Activated T-helper 17 cell treated with anti-CD3 and anti-CD28 coated beads, Interleukin-2, amount 50 U/mL, for 72 hours (primary cell): ENCODE measurements at places on chromosomes 4 and X. TPM values are rescaled to one million over a fixed set of nuclear protein-coding genes. Genes with fewer than 3 reads are reported as not detected.
A peak's percentile ranks its signal among the peaks of the same experiment; 100 is the strongest.

- ATAC-seq, result no peak
- H3K27ac ChIP-seq, result no peak within 1 kb of the TSS
- H3K27me3 ChIP-seq, result peaks cover 17% of the 10 kb centered on the region
- no peaks in the 10 kb centered on the region for H3K36me3 ChIP-seq
Observed at GRCh38 chr4:158172261-158173258, at the start of gene GASK1B. Gene GASK1B (minus strand): TSS chr4:158173025. CDS start chr4:158171375, 1,650 bp downstream.

DNA sequence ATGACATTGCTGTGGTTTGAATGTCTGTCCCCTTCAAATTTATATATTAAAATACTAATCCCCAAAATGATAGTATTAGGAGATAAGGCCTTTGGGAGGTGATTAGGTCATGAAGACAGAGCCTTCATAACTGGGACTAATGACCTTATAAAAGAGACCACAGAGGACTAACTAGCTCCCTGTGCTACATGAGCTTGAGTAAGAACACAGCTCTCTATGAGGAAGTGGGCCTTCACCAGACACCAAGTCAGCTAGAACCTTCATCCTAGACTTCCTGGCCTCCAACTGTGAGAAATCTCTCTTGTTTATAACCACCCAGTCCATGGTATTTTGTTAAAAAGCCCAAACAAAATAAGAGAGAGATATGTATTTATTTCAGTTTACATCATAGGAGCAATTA is 242.2 kb upstream of the CTSO start:
- no peaks in the 10 kb centered on the region for H3K36me3 ChIP-seq
- H3K27ac ChIP-seq, result no peak overlapping the region
- no peaks in the 10 kb centered on the region for H3K4me1 ChIP-seq
- no peak for ATAC-seq
- no peak overlapping the region for H3K4me3 ChIP-seq
- no peaks in the 10 kb centered on the region for H3K27me3 ChIP-seq

GRCh38 chrX:3699821-3700381 is 13.5 kb downstream of the PRKX start:
- H3K4me1 ChIP-seq, result peaks cover 20% of the 10 kb centered on the region
- no peaks in the 10 kb centered on the region for H3K27me3 ChIP-seq
- peak; percentile 78 for ATAC-seq
- peaks cover 34% of the 10 kb centered on the region for H3K36me3 ChIP-seq
- peak overlapping the region; percentile 81 for H3K4me3 ChIP-seq

- peaks cover 27% of the 10 kb centered on the region for H3K4me1 ChIP-seq
- H3K27me3 ChIP-seq, result no peaks in the 10 kb centered on the region
- peak overlapping the region; percentile 40 for H3K4me3 ChIP-seq
- peak; percentile 77 for ATAC-seq
Observed at GRCh38 chr4:108031427-108032083, 41.9 kb downstream of the HADH start.

GRCh38 chr4:7818399-7818911 is 121.2 kb downstream of the AFAP1 start:
- peaks cover 63% of the 10 kb centered on the region for H3K36me3 ChIP-seq
- H3K4me3 ChIP-seq, result no peak overlapping the region
- no peak for ATAC-seq
- H3K27ac ChIP-seq, result no peak overlapping the region
- H3K27me3 ChIP-seq, result no peaks in the 10 kb centered on the region

DNA sequence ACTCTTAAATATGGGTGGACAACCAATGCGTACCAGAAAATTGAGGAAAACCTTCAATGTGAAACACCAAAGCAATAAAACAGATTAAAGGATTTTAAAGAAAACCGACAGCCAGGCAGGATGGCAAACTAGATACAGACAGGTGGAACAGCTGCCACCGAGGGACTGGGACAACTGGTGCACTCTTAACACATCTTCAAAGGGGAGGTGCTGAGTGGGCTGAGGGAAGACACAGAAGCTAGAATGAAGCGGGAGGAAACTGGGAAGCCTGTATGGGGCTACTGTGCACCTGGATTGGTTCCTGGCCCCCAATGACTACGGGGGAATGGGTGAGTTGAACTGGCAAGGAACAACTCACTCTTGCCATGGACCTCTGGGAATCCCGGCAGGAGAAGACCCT is 20.7 kb downstream of the ZNF280C start:
- no peak overlapping the region for H3K27ac ChIP-seq
- peaks cover 10% of the 10 kb centered on the region for H3K4me1 ChIP-seq
- ATAC-seq, result no peak
- H3K4me3 ChIP-seq, result no peak overlapping the region
- H3K27me3 ChIP-seq, result no peaks in the 10 kb centered on the region

The USP27X gene
- total RNA-seq, result 1.1 TPM

The CLDN2 gene
- not detected for total RNA-seq

The RHOXF2B gene
- not detected for total RNA-seq
